ENCODE measurements at places on chromosomes 5 and 9.

DNA sequence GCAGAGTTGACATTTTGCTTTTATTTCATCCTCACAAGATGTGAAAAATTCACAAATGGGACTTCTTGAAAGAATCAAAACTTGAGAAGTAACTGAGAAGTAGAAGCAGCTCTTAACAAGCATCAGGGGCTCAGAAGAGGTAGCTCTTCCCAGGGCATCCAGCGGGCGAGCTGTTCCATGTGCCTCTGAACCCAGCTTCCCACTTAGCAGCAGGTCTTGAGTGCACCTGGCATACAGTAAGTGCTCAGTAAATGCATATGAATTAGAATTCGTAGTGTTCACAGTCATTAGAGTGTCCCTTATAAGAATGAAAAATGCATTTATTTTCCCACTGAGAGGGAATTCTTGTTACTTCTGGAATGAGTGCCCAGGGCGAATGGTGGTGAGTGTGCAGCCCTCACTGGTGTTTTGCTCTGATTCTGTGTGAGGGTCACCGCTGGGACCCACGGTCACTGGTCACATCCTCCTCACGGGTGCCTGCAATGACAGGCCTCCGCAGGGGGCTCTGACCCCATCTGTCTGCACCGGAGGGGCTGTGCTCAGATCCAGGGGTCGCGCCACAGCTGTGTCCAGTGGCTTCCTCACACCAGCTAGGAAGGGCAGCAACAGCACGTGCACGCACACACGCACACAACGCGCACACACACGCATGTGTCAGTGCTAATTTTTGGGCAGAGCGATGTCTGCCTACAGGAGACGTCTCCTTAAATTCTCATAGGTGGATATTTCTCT lies 26.9 kb downstream of the EXOC3 start:
- no peak for DNase-seq

GRCh38 chr5:37889612-37890317 lies 49.9 kb upstream of the GDNF start:
- no peak for DNase-seq

DNA sequence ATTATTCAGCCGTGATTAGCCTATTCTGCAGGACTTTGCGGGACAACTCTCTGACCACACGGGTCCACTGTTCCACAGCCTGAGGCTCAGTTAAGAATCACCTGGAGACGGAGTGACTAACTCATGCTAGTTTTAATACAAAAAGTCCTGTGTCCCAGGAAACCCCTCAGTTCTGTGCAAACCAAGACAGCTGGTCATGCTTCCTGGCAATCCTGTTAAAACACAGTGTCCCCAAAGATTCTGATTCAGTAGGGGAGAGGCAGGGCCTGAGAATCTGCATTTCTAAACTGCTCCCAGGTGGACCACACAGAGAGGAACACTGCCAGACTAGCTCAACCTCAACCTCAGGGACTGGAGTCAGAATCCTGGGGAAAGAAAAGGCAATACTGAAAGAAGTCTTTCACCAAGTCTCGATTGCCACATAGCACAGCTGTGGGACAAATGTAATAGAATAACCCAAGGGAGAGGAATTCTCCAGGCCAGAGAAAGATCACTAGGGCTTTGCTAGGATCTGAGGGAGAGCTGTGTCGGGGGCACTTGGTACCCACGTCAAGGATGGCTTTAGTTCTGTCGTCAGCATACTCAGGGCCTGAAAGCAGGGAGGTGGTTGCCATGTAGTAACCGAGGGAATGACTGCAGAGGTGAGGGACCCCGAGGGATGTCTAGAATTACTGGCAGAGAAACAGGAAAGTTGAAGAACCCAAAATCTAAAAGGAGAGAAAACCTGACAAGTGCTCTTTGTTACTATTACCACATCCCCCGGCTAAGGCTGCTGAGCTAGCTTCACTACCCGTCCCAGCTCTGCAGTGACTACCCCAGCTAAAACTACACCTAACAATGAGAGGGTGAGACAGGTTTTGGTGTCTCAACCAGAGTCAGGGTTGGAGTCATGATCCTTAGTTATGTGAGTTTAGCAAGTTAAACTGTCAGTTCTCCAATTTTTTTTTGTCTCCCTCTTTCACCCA lies 8.6 kb downstream of the SUSD1 start:
- DNase-seq = no peak

DNA sequence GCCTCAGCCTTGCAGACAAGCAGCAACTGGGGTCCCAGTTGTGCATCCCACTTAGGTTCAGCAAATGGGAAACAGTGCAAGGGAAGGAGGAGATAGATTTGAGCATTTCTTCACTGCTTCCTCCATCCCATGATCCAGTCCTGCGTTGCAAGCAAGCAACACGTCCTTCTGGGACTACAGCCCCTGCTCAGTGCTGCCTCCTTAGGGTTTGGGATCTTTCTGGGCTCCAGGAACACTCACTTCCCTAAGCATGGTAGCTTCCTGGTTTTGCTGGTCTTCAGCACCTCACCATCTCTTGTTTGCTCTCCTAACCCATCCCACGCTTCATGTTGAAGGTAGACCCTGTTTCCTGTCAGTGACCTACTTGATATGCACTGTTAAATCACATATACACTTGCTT lies 444.7 kb downstream of the MED10 start:
- DNase-seq = no peak

DNA sequence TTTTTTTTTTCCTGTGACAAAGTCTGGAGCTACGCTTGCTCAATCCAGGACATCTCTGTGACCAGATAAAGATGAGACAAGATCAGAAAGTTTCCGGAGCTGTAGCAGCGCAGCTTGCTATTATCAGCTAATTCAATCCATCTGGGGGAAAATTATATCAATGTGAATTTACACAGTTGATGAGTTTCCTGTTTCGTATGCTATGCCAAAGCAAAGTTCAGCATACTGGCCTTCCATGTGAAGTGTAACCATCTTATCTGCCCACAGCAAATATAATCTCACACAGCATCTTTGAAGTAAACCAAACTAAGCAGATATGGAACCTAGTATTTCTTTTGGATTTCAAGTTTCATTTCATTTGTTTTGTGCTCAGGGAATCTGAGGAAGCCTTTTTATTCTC lies 1767.7 kb downstream of the EFNA5 start:
- DNase-seq = no peak

- DNase-seq = no peak
Observed at GRCh38 chr9:17962747-17963146, 383.9 kb downstream of the SH3GL2 start.

GRCh38 chr9:114098936-114099668 lies at the start of gene KIF12:
Gene KIF12 (minus strand): TSS chr9:114099292. CDS start chr9:114099276, 16 bp downstream.
- no peak for DNase-seq

DNA sequence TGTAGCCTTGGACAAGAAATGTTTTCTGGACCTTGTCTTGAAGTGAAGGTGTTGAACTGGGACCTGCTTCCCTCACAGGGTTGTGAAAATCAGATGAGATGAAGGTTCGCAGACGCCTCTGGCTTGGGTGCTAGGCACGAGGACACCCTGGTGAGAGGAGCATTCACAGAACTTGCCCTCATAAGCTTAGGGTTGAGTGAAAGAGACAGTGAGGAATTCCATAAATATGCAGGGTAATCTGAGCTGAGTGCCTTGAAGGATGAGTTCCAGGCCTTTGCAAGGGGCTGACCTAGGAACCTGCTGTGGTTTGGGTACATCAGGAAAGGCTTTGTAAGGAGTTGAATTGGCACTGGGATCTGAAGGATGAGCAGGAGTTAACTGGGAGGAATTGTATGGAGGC lies 75.7 kb upstream of the SAP30L start:
- DNase-seq = no peak

DNA sequence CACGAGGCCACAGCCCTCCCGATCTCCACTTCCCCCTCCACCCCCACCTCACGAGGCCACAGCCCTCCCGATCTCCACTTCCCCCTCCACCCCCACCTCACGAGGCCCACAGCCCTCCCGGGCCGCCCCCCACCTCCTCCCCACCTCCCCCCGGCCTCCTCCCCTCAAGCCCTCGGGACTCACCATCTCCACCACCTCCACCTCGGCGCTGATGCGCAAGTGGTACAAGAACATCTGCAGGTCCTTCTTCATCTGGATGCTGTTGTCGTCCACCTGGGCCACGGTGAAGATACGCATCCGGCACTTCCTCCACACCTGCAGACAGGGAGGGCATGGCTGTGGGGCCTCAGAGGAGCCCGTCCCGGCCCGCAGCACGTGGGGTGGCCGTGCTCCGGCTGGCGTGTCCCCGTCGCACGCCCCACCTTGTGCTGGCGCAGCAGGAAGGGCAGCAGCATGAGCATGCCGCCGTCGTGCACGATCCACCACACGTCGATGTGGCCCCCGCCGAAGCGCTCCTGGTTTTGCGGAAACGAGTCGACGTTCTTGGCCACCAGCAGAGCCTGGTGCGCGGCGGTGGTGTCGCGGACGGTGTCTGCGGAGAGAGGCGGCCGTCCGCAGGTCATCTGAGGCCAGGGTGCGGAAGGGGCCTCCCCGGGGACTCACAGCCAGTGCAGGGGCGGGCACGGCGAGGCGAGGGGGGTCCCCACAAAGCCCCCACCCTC lies 48.0 kb downstream of the SLC12A7 start:
- no peak for DNase-seq

- DNase-seq = no peak
Observed at GRCh38 chr5:52707616-52708015, 80.1 kb upstream of the ITGA1 start.
